ENCODE measurements at places on chromosomes 1 and 21. TPM values are rescaled to one million over a fixed set of nuclear protein-coding genes. Genes with fewer than 3 reads are reported as not detected.

Gene ABCA4
- not detected for total RNA-seq

Gene CACNA1E
- total RNA-seq, result not detected

Gene OSCP1
- total RNA-seq, result 9.2 TPM

Gene AMY1C
- total RNA-seq, result not detected

Gene KRTAP13-2
- total RNA-seq, result not detected

Gene HCRTR1
- not detected for total RNA-seq

Gene SERTAD4
- total RNA-seq, result 8.0 TPM

Gene SLC1A7
- not detected for total RNA-seq

Gene SH3D21
- total RNA-seq, result 0.98 TPM

Gene SLAMF1
- total RNA-seq, result 1.1 TPM

Gene TMEM222
- total RNA-seq, result 30.6 TPM

Gene REG4
- not detected for total RNA-seq

Gene UMODL1
- not detected for total RNA-seq

Gene SPRR2B
- total RNA-seq, result not detected

DNA sequence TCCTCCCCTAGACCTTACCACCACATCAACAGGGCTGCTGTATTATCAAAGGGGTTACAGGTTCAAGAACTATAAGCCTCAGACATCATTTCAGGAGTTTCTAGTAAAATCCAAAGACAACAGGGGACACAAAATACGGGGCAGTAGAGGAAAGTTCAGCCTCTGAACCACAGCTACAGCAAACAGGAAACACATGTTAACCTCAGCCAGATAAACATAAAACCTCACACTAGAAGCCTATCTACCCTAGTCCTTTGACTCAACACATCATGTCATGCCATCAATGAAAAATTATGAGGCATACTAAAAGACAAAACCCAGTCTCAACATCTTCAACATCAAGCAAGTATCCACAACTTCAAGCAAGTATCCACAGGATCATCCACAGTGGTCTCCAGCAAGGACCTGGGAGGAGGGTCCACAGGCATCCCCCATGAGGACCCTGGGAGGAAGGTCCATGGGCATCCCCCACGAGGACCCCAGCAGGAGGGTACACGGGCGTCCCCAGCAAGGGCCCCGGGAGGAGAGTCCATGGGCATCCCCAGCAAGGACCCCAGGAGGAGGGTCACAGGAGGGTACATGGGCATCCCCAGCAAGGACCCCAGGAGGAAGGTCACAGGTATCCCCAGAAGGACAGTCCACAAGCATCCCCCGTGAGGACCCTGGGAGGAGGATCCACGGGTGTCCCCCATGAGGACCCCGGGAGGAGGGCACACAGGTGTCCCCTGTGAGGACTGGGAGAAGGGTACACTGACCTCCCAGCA is 440.0 kb downstream of the MATN1 start:
- DNase-seq, result no peak

DNA sequence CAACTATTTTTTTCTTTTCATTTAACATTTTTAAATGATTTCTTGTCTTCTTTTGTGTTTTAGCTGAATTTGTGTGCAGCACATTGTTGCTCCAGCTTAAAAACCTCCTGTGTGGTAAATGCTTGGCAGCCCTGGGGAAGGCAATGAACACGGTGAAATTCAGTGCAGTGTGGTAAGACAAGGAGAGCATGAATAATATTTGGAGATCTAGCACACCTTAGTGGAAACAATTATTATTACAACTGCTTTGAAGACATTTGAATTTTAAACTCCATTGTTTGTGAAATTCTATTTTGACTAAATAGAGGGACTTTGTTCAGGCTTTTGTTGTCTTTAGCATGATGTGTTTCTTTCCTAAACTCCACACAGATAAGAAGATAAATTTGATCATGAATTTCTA is 242.6 kb upstream of the CXADR start:
- DNase-seq, result peak; percentile 21

- DNase-seq, result no peak
These were observed 104.8 kb downstream of the SLC45A1 start for GRCh38 chr1:8422510-8423268.

- DNase-seq, result no peak
These were observed 77.6 kb upstream of the IFNAR2 start for GRCh38 chr21:33151941-33152731.

GRCh38 chr1:156080863-156081179 is 1.4 kb downstream of the MEX3A start:
- no peak for DNase-seq

DNA sequence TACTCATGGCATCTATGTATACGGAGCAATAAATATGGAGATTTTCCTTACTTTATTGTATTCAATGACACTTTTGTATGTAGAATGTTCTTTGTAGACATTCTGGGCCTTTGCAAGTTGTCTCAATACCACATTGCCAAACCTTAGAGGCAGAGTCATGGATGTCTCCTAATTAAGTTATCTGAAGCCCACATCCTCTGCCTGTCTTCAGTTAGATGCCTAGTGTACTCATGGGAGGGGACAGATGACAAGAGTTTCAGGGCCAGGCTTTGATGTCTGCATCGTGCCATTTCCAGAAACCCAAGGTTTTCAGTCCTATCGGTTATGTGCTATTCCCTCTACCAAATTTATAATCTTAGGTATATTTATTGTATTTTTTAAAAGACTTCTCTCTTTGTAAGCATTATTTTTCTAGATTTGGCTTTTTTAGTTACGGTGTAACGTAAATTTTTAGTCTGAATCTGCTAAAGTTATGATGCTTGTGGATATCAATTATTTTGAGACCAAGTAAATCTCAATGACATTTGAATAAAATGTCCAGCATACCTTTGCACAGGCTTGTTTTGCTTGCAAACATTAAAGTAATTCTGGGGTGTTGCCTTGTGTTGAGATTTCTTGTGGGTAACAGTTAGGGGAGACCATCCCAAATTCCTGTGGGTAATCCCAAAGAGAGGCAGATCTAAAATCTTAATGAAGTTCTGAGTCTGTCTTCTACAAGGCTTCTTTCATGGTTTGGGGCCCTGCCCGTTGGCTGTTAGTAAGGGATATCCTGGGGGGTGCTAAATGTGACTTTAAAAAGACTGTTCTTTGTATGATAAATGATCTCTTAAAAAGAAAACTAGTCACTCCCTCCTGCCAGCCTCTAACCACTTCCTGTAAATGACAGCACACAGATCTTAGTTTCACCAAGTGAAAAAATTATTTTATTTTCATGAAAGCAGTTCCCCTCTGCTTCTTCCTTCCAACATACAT is 8.0 kb upstream of the MACF1 start:
- peak; percentile 89 for DNase-seq

GRCh38 chr21:29321932-29322928 is 23.5 kb downstream of the BACH1 start:
- DNase-seq, result no peak

DNA sequence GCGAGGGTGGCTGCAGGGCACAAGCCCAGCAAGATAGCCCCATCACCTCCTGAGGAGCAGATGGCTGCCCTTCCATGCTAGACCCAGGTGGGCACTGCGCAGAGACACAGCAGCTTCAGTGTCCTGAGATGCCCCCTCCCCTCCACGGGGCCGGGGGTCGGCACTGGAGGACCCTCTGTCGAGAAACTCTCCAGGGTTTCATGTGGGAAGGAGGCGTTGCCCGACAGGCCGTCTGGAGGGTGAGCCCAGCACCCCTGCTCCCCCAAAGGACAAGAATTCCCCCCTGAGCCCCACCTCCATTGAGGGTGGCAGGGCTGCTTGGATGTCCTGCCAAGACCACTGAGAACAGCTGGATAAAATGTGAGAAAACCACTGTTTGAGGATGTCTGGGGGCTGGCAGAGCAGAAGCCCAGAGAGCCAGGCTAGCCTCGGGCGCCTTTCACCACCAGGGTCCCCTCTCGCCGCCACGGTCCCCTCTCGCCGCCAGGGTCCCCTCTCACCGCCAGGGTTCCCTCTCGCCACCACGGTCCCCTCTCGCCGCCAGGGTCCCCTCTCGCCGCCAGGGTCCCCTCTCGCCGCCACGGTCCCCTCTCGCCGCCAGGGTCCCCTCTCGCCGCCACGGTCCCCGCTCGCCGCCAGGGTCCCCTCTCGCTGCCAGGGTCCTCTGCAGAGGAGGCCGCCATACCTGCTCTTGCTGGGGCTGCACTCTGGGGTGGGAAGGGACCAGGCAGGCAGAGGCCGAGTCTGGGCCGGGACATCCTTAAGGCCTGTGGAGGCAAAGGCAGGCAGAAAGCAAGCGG is 44.2 kb downstream of the SLC19A1 start:
- no peak for DNase-seq

- DNase-seq, result no peak
These were observed 14.5 kb downstream of the LAPTM5 start for GRCh38 chr1:30742963-30743559.

- DNase-seq, result no peak
These were observed 114.3 kb upstream of the RUNX1 start for GRCh38 chr21:35163411-35163810.

DNA sequence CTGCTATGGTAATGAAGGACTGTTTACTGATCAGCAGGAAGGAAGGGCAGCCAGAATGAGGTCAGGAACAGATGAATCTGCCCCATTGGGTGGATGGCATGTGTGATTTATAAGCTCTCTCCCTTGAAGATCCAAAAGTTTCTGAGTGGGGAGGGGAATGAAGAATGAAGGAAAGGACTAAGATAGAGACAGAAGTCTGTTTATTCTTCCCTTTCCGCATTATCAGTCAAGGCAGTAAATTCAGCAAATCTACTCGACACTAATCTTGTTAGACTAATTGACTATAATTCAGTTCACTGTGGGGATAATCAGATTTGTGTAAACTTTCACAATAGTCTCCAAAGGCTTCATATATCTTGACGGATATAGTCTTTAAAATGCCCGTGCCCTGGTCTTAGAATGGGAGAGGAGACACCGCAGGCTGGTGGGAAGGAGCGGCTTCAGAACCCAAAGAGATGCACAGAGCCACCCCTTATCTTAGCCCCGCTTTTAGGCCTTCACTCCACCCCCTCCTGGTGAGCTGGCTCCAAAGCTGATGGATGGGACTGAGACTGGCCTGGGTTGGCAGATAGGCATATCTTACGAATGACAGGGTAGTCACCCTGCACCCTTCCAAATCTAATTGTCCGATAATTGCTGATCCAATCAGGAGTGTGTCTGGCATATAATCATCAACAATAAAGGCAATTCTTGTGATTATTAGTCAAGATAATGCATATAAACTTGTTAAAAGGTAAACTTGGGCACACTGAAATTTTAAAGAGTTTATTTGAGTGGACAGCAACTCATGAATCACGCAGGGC is 76.0 kb upstream of the PPM1J start:
- no peak for DNase-seq

GRCh38 chr1:109687641-109688499 is at the start of gene GSTM1:
TSS of gene GSTM1 (plus strand) at chr1:109687817. CDS start at chr1:109687874, 57 bp downstream.
- no peak for DNase-seq

- DNase-seq, result peak; percentile 76
These were observed 2.8 kb downstream of the IFI16 start for GRCh38 chr1:159012495-159012894.

GRCh38 chr1:15835205-15835740 is 12.2 kb upstream of the SPEN start:
- no peak for DNase-seq

GRCh38 chr1:230572121-230573105 is 69.9 kb upstream of the COG2 start:
- no peak for DNase-seq

DNA sequence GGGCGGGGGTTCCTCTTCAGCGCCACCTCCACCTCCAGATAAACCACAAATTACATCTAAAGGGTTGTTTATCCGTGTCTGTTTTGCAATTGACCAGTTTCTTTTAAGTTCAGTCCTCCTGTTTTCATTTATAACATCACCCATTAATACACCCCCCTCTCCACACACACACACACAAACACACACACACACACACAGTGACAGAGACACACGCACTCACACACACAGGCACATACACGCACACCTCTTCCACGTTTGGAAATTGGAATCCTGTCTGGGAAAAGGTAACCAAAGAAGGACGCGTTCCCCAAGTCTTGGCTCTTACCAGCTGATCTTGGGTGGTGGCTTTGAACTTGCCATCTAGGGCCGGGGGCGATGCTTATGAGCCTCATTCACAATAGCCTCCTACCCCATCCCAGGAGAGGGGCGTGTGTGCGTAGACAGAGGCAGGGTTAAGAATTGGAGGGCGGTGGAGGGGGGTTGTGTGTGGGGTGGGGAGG is 442 bp upstream of the CSMD2 start:
- DNase-seq, result no peak

- no peak for DNase-seq
These were observed 13.9 kb upstream of the BCAR3 start for GRCh38 chr1:93695411-93696005.

DNA sequence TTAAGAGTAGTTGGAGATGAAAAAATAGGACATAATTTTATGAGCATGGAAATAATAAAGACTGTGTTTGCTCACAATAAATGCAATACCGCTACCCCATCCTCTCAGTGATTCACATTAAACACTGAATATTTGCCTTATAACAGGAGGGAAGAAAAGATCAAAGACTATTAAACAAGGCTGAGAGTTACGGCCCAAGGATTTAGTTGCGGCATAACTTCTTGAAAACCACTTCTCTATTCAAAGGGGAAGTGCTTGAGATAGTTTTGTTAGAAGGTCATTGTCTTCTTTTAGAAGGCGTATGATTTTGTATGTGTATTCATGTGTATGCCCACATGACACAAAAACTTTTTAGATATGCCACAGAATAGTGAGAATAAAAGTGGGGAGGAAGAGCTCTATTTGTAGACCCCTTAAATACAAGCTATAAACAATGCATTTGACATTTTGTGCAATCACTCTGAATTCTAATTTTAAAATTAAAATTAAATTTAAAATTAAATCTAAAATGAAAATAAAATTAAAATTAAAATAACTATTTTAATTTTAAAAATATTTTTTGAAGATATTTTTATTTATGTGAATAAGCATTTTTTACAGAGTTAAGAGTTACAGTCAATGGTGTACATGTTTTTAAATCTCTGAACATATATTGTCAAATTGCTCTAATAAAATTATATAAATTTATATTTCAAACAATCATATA is 986.6 kb upstream of the ADAMTS5 start:
- DNase-seq, result no peak

DNA sequence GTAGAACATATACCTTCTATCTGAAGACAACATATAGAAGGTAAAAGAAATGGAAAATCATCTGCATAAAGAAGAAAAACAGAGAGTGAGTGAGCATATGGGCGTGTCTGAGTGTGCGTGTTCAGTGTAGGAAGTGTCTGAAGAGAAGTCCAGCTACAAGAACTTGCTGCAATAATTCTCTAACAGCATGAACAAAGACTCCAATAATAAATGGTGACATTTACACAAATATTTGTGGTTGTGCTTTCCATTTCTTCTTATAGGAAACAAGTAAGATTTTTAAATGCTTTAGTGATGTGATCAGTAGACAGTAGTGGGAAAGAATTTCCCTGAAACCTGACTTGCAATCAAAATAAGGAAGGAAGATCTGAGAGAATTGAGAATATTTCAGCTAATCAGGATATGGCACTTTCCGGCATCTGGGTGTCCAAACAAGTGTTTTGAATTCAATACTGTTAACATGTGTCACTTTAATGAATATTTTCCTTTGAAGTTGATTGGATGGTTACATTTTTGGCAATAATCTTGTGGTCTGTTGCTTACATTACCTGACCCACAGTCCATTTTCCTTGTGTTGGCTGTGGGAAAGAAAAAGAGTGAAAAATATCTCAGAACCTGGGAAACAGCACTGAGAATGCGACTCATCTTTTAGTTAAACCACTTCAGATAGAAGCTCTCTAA is 154.0 kb downstream of the TGFB2 start:
- DNase-seq, result peak; percentile 94
